ENCODE measurements at places on chromosomes 1 and 21. TPM values are rescaled to one million over a fixed set of nuclear protein-coding genes. Genes with fewer than 3 reads are reported as not detected.

DNA sequence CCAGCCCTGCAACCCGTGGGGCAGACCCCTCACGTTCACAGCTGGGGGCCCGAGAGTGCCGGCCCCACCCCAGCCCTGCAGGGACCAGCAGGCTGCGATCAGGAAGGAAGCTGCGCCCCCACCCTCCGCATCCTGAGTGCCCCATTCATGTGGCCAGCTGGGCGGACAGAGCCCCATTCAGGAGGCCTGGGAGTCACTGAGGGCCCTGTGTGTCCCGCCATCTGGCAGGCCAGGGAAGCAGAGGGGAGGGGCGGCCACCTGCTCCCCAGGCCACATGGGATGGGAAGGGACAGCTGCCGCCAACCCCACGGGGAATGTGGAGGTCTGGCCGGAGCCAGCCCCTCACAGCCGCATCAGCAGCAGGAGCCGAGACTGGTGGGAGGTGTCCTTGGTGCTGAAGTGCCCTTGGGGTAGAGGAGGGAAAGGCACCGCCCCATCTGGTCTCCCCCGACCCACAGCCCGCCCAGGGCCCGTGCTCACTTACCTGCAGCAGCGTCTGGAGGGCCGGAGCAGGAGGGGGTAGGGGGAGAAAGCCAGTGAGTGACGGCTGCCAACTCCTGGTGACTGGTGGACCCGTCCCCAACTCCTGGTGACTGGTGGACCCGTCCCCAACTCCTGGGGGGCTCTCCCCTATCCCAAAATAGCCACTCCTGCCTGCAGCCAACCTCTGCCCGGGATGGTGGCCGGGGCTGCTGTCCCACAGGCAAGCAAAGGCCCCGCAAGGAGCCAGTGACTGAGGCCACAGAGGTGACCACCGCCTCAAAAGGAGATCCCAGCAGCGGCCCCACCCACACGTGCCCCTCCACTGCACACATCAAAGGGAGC lies 8.7 kb downstream of the ACAP3 start:
- DNase-seq = no peak

- DNase-seq = no peak
Observed at GRCh38 chr1:222290866-222291265, 257.0 kb downstream of the HHIPL2 start.

- no peak for DNase-seq
Observed at GRCh38 chr1:175073061-175073460, 5.4 kb downstream of the TNN start.

The ZNF593OS gene
- total RNA-seq = not detected

DNA sequence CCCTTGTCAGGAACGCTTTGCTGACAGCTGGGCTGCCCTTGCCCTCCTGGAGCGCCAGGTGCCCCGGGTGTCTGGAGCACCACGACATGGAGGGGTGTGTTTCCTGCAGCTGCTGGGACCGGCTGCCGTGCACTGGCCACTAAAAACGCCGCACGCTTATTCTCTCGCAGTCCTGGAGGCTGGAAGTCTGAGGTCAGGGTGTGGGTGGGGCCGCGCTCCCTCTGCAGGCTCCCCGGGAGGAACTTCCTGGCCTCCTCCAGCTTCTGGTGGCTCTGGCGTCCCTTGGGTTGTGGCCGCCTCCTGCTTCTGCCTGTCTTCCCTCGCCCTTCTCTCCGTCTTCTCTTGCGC lies 28.0 kb upstream of the PLCH2 start:
- DNase-seq = no peak

The GCSAML gene
- total RNA-seq = not detected
